Kasumi-1 (cell line): ENCODE measurements at places on chromosomes 7 and 10.

DNA sequence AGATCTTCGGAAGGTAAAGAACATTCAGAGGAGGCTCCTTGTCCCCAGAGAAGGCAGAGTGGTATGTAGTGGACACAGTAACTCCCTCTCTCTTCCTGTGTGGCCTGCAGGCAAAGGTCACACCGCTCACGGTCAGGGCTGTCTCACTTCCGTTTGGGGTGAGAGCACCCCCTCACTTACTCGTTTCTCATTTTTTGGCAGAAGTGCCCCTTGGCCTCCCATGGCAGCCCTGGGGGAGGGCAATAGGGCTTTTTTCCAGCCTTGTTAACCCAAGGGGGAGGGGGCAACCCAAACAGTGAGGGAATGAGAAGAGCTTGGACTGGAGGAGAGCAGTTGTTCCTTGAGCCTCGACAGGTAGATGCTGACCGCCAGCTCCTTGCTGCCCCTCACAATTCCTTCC, 31.8 kb upstream of the SRGN start:
- DNase-seq, result no peak

- DNase-seq, result no peak
These were observed 6.6 kb upstream of the DLX6 start for GRCh38 chr7:96998744-96999143.

- DNase-seq, result no peak
These were observed 54.8 kb downstream of the CADPS2 start for GRCh38 chr7:122831436-122831835.

DNA sequence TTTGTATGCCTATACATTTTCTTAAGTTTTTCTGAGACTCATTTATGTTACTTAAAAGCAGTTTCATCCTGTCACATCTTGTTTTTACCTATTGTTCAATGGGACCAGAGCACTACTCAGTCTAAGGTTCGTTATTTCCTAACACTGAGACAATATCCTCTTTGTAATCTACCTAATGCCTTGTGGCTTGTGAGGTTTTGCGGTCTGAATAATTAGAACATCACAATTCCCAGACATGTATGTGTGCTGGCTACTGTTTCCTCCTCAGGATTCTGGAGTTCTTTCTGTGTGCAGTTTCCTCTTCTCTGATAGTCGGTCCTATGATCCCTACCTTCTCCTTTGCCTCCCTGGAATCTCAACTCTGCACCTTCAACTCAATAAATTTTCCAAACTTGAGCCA, 620.2 kb downstream of the ANKRD7 start:
- DNase-seq, result no peak

DNA sequence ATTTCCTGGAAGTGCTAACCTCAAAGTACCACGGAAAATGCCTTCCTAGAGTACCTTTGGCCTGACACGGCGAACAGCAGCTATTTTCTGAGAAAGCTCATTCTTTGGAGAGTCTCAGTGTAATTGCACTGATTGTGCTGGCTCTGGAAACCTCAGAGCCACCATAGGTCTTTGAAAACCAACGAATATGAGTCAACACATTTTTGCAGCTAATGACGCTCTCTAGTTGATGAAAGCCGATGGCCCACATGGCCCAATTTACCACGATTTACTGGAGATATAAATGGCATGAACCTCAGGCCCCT, 187.1 kb downstream of the ADARB2 start:
- DNase-seq, result no peak

DNA sequence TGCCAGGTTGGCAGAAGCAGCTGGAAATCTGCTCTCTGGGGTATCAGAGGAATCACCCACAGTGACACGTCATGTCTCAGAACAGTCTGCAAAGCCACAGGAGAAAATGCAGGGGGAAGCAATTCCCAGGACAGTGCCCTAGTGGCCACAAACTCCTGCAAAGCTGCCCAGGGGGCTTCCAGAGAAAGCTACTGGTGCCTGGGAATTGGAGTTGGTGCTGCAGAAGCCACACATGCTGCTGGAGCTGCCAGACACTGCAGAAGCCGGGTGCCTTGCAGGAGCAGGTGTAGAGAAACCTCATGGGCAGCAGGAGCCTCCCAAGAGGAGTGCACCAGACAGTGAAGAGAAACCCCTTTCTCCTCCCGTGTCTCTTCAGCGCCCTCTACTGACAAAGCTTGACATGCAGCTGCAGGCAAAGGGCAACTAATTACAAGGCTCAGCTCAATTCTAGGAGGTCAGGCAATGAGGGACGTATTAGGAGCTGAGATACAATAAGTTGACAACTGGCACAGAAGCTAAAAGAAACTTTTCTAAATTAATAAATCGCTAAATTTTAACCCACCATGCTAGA, 30.2 kb upstream of the NUB1 start:
- DNase-seq, result peak; percentile 63

GRCh38 chr7:2510909-2511768, 8.4 kb upstream of the LFNG start:
- peak; percentile 38 for DNase-seq

DNA sequence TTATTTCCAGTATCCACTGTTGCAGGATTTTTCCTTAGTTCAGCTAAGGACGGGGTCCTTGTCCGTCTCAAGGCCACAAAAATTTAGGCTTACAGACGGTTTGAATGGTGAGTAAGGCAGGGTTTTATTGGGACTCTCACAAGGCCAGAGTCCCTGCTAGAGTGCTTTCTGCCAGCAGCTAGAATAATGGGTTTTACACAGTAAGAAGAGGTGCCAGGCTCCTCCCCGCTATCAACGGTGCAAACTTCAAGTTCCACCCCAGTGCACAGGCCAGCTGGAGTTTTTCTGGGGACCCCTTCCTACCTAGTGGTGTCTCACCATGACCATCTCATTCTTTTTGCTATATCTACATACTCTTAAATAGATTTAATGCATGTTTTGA, 198.5 kb upstream of the KCTD7 start:
- no peak for DNase-seq

- no peak for DNase-seq
These were observed 28.1 kb upstream of the SH2D4B start for GRCh38 chr10:80509403-80510161.

DNA sequence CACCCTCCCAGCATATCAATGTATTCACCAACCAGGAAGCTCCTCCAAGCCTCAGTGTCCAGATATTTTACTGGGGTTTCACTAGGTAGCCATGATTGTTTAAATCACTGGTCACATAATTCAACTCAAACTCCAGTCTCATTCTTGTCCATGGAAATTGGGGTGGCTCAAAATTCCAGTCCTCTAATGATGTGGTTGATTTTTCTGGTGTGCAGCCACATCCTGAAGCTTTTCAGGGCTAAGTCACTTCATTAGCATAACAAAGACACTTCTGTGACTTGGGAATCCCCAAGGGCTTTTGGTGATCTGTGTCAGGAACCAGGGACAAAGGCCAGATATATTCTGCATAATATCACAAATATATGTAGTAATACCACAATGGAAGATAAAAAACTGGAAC, 786.9 kb upstream of the IGFBP3 start:
- no peak for DNase-seq

DNA sequence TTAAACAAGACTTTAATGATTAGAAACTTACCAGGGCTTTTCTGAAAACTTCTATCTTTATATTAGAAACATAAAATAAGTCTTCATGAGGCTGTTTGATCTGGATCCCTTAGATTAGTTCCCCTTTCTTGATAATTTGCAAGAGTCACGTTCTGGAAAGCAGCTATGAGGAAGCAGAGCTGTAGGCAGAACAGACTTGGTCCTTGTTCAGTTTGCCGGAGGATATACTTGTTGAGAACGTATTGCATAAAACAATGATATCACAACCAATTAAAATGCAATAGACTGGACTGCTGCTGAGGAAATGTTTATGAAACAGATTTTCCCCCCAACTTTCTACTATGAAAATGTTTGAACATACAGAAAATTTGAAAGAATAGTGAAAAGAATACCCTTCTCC, 2.8 kb downstream of the SAMD9L start:
- DNase-seq, result peak; percentile 76

- no peak for DNase-seq
These were observed 38.9 kb downstream of the HK1 start for GRCh38 chr10:69317175-69317604.

- DNase-seq, result no peak
These were observed 3.7 kb upstream of the CYP3A43 start for GRCh38 chr7:99824091-99824490.

DNA sequence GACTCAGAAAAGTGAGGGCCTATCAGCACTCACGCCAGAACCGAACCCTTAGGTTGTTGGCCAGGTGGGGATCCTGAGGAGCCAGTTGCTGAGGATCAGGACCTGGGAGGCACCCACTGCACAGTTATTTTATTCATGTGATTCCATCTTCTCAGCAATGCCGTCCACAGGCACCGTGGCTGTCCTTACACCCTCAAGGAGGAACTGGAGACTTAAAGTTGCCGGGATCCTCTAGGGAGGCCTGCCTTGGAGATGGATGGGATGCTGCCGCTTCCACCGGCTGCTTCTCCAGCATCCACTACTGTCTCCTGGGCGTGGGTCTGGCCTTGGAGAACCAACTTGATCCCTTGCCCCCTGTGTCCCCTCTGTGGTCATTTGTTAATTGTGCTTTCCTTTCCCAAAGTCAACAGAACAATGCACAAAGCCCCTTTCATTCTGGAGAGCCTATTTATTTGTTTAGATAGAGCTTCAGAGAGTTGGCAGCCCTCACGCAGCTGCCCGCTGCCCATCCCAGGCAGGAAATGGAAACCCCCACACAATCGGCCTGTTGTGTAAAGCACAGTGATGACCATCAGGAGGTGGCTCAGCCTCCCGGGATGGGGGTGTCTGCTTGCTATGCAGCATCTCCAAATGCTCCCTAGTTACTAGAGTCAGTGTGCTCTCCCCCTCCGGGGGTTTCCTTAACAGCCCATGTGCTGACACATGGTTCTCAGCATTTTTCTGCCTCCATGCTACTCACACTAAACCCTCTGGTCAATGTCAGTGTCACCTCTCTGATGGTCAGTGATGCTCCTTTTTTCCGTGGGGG, 52.9 kb upstream of the IGFBP3 start:
- DNase-seq, result no peak

- no peak for DNase-seq
These were observed 109.9 kb downstream of the OAT start for GRCh38 chr10:124308811-124309210.

DNA sequence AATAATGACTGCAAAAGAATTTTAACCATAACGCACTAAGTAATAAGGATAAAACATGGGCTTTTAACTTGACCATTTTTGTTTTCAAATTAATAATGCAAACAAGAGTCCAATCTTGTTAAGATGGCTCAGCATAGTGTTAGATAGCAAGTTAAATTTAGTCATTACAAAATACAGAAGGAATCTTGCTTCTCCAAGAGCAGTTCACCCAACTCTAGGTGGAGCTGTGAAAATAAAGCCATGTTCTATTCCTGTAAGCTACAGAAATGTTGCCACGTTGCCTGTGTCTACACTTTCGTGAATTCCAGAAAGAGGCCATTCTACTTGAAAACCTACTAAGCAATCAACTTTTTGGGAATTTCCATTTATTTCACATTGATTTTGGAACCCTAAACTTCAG, 191.9 kb downstream of the SFMBT2 start:
- DNase-seq, result peak; percentile 29

GRCh38 chr10:86091216-86091615, 275.4 kb downstream of the GRID1 start:
- no peak for DNase-seq

DNA sequence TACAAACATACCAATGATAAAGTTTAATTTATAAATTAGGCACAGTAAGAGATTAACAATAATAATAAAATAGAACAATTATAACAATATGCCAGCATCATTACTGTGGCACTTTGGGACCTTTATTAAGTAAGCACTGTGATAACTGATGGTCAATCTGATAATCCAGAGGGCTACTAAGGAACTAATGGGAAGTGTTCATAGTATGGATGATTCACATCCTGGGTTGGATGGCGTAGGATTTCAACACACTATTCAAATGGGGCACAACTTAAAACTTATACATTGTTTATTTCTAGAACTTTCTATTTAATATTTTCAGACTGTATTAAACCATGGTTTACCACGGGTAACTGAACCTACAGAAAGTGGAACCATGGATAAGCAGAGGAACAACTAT, 90.8 kb downstream of the KIF20B start:
- no peak for DNase-seq

GRCh38 chr10:120607016-120607709, 150.1 kb downstream of the PLPP4 start:
- no peak for DNase-seq

DNA sequence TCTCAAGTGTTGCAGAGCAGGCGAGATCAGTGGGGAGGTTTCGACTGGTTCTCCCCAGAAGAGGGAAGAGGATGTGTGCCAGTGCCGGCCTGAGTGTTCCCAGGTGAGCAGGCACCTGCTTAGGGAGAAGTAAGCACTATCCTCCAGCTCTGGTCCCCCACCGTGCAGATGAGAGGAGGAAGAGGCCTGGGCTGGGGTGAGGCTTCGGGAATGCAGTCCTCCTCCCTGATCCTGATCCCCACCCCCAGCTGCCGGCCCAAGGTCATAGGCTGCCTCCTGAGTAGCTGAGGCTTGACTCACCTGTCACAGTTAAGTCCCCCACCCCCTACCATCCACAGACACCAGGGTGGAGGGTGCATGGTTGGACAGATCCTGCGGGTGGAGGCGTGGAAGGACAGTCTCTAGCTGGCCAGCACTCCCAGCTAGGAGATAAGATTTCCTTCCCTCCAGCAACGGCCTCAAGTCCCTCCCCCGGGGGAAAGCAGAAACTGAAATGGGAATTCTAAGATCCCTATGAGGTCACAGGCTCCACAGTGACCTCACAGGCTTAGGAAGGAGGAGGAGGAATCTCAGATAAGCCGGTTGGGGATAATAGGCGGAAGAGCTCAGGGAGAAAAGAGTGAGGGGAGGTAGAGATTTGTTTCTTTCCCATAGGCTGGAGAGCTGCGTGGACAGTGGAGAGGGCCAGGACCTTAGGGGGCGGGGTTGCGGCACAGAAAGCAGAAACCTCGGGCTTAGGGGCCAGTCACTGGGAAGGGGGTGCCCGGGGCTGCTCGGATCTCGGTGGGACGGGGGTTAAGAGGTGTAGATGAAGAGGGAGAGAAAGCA, 1.0 kb downstream of the LRCH4 start:
- no peak for DNase-seq

DNA sequence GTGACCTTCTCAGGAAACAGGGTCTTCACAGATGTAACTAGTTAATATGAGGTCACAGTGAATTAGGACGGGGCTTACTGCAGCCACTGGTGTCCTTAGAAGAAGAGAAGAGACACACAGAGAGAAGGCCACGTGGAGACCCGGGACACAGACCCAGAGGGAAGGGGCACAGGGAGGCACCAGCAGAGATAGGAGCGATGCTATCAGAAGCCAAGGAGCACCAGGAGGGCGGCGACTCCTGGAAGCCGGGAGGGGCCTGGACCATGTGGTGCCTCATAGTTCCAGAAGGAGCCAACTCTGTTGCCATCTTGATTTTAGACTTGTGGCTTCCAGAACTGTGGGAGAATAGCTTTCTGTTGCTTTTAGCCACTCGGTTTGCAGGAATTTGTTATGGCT, 505.9 kb downstream of the TCERG1L start:
- no peak for DNase-seq

GRCh38 chr10:85614981-85615380, 751.6 kb downstream of the GRID1 start:
- no peak for DNase-seq

- DNase-seq, result peak; percentile 70
These were observed 55.4 kb downstream of the SLC37A3 start for GRCh38 chr7:140342727-140343514.
